CD4-positive, alpha-beta T cell (primary cell): ENCODE measurements at places on chromosomes 11 and 22. TPM values are rescaled to one million over a fixed set of nuclear protein-coding genes. Genes with fewer than 3 reads are reported as not detected.

GRCh38 chr11:111411456-111411855, 32.4 kb upstream of the POU2AF1 start:
- peaks cover 19% of the 10 kb centered on the region for H3K4me1 ChIP-seq
- H3K36me3 ChIP-seq = no peaks in the 10 kb centered on the region
- DNase-seq = no peak
- H3K4me3 ChIP-seq = no peak overlapping the region
- H3K27ac ChIP-seq = no peak overlapping the region

DNA sequence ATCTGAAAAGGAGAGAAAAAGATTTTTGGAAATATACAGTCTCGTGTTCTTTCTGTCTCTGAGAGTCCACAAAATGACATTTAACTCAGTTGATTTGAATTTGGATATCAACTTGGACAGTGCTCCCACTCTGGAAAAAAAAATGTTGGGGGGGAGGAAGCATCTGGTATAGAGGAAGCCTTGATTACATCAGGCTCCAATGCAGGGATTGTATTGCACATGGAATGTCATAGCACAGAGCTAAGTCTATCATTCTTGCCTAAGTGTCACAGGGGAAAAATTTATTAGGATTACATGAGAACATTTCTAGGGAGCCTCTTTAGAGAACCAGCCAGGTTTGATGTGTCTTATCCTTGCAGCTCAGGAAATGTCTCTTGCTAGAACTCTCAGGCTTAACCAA, 23.0 kb downstream of the MS4A6A start:
- no peak for DNase-seq
- no peaks in the 10 kb centered on the region for H3K4me1 ChIP-seq
- H3K36me3 ChIP-seq = no peaks in the 10 kb centered on the region
- H3K27ac ChIP-seq = no peak overlapping the region
- no peak overlapping the region for H3K4me3 ChIP-seq
- H3K27me3 ChIP-seq = no peaks in the 10 kb centered on the region

SHISAL1 gene
- total RNA-seq = not detected

CRYBB3 gene
- total RNA-seq = not detected

DNA sequence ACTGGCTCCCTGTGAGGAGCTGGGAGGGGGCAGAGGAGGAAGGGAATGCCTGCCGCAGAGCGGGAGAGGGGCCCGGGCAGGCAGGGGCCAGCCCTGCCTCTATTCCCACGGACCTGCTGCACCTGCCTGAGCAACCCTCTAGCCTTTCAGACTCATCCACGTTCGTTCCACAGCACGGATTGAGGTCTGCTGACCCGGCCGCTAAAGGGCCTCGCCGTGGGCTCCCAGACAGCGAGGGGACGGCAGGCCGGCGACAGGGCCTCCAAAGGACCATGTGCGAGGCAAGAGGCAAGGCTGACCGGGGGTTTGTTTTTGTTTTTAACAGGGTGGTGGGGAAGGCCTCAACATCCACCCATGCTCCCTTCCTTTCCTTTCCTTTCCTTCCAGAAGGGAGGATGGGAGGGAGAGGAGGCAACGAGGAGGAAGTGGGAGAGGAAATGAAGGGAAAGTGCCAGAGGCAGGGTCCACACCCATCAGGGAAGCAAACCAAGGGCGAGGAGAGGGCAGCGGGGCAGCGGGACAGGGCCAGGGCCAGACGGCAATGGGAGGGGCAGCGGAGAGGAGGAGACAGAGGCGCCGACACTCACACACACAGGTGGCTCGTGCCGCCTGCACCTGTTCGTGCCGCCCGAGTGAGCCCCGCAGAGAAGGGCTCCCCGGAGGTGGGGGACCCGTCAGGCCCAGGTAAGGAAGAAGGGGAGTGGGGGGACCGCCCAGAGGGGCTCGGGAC, 7.5 kb downstream of the LRFN4 start:
- no peak overlapping the region for H3K4me3 ChIP-seq
- no peak for DNase-seq
- no peaks in the 10 kb centered on the region for H3K36me3 ChIP-seq
- peaks cover 8% of the 10 kb centered on the region for H3K4me1 ChIP-seq
- no peaks in the 10 kb centered on the region for H3K27me3 ChIP-seq

- no peaks in the 10 kb centered on the region for H3K27me3 ChIP-seq
- no peaks in the 10 kb centered on the region for H3K4me1 ChIP-seq
- no peak overlapping the region for H3K4me3 ChIP-seq
- peaks cover 54% of the 10 kb centered on the region for H3K36me3 ChIP-seq
- DNase-seq = no peak
Measured at GRCh38 chr22:29690476-29690875, 29.3 kb upstream of the CABP7 start.

DNA sequence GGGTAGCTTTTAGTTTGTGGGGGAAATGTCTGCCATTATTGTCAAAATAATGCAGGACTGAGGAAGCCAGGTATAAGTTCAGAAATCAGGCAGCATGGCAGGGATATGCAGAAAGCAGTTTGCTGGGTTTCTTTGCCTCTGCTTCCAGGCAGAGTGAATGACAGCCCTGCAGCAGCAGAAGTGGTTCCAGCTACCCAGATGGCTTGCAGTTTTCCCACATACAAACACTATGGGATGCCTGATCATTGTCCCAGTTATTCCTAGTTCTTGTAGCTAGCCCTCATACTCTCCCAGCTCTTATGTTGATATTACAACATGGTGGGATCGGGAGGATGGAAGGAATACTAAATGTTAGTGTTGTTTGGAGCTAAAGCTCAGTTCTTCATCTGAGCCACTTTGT, 2.8 kb upstream of the DIXDC1 start:
- no peaks in the 10 kb centered on the region for H3K36me3 ChIP-seq
- peaks cover 34% of the 10 kb centered on the region for H3K4me1 ChIP-seq
- H3K27ac ChIP-seq = no peak overlapping the region
- DNase-seq = no peak

DNA sequence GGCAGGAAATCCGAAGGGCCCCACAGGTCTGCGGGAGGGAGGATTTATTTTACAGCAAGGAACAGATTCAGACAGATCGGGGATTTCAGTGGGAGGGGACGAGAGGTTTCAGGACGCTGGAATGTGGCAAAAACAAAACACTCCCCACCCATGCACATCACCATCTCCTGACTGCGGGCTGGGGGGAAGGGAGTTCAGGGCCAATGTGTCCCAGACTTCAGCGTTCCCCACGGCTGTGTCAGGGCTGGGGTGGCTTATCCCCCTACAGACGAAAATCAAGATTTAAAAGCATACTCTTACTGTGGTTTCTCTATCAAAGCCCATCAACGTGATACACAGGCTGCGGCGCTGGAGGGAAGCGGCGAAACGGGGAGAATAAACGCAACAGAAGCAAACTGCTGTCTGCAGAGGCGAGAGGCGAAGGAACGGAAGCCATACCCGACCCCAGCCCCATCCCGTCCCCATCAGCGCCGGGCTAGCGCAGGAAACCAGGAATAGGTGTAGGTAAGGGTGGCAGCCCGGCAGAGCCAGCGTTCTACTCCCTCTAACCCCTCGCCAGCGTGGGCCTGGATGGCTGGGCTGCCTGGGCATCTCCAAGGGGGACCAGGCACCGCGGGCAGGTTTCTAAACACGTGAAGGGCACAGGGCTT, 2.7 kb downstream of the TENM4 start:
- no peak overlapping the region for H3K4me3 ChIP-seq
- peaks cover 76% of the 10 kb centered on the region for H3K27me3 ChIP-seq
- no peak for DNase-seq
- H3K4me1 ChIP-seq = peaks cover 5% of the 10 kb centered on the region

GAB4 gene
- not detected for total RNA-seq

DNA sequence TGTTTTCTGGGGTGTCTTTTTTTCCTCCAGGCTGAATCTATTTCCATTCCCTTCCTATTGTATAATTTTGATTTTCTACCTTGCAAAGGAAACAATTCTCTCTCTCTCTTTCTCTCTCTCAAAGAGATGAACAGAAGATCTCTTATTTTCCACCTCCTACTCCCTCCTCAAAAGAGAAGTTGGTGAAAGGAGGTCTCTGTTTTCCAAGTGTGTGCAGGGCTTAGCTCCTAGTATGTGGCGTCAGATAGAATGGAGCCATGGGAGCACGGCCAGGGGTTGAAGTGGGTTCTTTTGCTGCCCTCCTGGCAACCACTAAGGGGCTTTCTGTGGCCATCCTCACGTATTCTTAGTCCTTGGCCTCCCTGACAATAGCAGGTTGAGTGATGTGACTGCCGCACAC, 480 bp downstream of the TRIM34 start:
- peaks cover 27% of the 10 kb centered on the region for H3K4me1 ChIP-seq
- no peaks in the 10 kb centered on the region for H3K36me3 ChIP-seq
- peak; percentile 10 for DNase-seq
- H3K27ac ChIP-seq = peak overlapping the region; percentile 43
- peak overlapping the region; percentile 63 for H3K4me3 ChIP-seq
- H3K27me3 ChIP-seq = no peaks in the 10 kb centered on the region

- DNase-seq = no peak
- no peaks in the 10 kb centered on the region for H3K36me3 ChIP-seq
- no peak overlapping the region for H3K27ac ChIP-seq
- no peaks in the 10 kb centered on the region for H3K27me3 ChIP-seq
Measured at GRCh38 chr11:12534549-12534948, 139.7 kb upstream of the TEAD1 start.

DNA sequence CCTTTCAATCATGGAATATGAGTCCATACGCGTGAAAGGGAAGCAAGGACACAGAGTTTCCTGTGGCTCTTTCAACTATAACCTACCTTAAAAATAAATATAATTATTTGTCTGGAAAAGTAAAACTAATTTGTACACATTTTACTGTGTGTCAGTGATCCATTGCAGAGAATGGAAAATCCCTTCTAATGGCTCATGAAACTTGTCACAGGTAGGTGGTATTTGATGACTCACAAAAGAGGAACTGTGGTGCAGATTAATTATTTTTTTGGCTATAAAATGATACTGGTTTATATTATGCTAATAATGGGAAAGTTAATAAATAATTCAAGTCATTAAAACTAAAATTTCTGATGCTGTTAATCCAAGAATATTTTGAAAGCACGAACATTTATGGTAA, 792.2 kb downstream of the METTL15 start:
- no peaks in the 10 kb centered on the region for H3K36me3 ChIP-seq
- no peaks in the 10 kb centered on the region for H3K4me1 ChIP-seq
- H3K4me3 ChIP-seq = no peak overlapping the region
- no peak for DNase-seq
- no peak overlapping the region for H3K27ac ChIP-seq
- no peaks in the 10 kb centered on the region for H3K27me3 ChIP-seq

DNA sequence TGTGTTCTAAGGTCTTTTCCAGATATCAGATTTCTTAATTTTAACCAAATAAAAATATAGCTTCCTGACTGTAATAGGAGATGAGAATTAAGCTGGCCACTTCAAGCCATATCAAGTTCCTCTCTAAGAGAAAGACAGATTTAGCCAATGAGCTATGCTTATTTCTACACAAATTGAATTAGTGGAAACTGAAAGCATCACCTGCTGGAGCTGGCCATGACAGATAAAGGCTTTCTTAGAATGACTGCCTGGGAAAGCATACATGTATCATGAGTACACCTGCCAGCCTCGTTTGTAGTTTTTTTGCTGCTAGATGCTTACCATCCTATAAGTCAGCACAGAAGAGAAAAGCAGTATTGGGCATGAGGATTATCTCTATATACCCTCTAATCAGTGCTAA, 53.5 kb upstream of the DBX1 start:
- H3K4me3 ChIP-seq = no peak overlapping the region
- H3K4me1 ChIP-seq = no peaks in the 10 kb centered on the region
- H3K36me3 ChIP-seq = no peaks in the 10 kb centered on the region
- peaks cover 25% of the 10 kb centered on the region for H3K27me3 ChIP-seq

GRCh38 chr22:22201185-22201929, 43.2 kb upstream of the VPREB1 start:
- H3K27me3 ChIP-seq = peaks cover 10% of the 10 kb centered on the region
- no peak overlapping the region for H3K4me3 ChIP-seq
- H3K4me1 ChIP-seq = peaks cover 6% of the 10 kb centered on the region
- no peak overlapping the region for H3K27ac ChIP-seq
- no peaks in the 10 kb centered on the region for H3K36me3 ChIP-seq
- peak; percentile 36 for DNase-seq

GRCh38 chr22:46866591-46866990, 104.1 kb downstream of the TBC1D22A start:
- H3K27ac ChIP-seq = no peak overlapping the region
- H3K4me3 ChIP-seq = no peak overlapping the region
- no peaks in the 10 kb centered on the region for H3K4me1 ChIP-seq
- DNase-seq = no peak
- peaks cover 21% of the 10 kb centered on the region for H3K36me3 ChIP-seq

B3GAT1 gene
- 0.14 TPM for total RNA-seq

DNA sequence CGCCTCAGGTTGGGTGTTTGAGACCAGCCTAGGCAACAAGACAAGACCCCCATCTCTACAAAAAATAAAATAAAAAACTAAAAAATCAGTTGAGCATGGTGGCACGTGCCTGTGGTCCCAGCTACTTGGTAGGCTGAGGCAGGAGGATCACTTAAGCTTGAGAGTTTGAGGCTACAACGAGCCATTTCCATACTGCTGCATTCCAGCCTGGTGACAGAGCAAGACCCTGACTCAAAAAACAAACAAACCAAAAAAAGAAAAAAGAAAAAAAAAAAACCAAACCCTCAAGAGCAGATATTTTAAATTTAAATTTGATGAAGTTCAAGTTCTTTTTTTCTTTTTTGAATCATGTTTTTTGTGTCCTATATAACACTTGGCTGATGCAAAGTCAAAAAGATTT, 7.2 kb upstream of the CCDC83 start:
- no peak for DNase-seq
- H3K27me3 ChIP-seq = no peaks in the 10 kb centered on the region

ENTHD1 gene
- 0.47 TPM for total RNA-seq

- H3K4me1 ChIP-seq = peaks cover 16% of the 10 kb centered on the region
- no peak overlapping the region for H3K4me3 ChIP-seq
- no peaks in the 10 kb centered on the region for H3K27me3 ChIP-seq
Measured at GRCh38 chr22:49600468-49600867, 227.2 kb downstream of the BRD1 start.

GRCh38 chr11:64458997-64459396, 100.0 kb downstream of the RPS6KA4 start:
- peak; percentile 17 for DNase-seq
- no peaks in the 10 kb centered on the region for H3K36me3 ChIP-seq
- H3K4me3 ChIP-seq = no peak overlapping the region
- H3K4me1 ChIP-seq = no peaks in the 10 kb centered on the region
- no peak overlapping the region for H3K27ac ChIP-seq

UBQLNL gene
- total RNA-seq = 0.30 TPM

DNA sequence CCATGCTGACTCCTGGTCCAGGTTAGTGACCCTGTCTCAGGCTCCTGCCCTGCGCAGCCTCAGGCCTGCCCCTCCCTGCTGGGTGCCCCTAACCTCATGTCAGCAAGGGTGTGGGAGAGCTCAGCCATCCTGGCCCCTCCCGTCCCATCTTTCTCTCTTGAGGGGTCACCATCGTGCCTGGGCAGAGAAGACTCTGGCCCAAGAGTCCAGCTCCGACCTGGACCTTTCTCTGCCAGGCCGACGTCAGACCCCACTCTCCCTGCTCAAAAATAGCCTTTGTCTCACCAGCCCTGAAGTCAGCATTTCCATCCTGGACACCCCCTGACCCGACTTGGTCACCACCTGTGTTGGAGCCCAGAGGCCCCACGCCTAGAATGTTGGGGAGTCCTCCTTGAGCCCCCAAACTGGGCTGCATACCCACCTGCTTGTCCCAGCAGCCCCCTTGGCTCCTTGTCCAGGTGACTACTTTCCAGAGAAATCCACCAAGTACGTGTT, 4.9 kb downstream of the SCGB1C1 start:
- H3K27ac ChIP-seq = no peak overlapping the region
- H3K36me3 ChIP-seq = peaks cover 11% of the 10 kb centered on the region
- peaks cover 13% of the 10 kb centered on the region for H3K4me1 ChIP-seq
- H3K27me3 ChIP-seq = no peaks in the 10 kb centered on the region
- no peak overlapping the region for H3K4me3 ChIP-seq
- DNase-seq = no peak

- H3K4me1 ChIP-seq = no peaks in the 10 kb centered on the region
- H3K27ac ChIP-seq = no peak overlapping the region
- DNase-seq = no peak
- no peaks in the 10 kb centered on the region for H3K36me3 ChIP-seq
- no peak overlapping the region for H3K4me3 ChIP-seq
Measured at GRCh38 chr11:109016724-109017123, 351.9 kb downstream of the DDX10 start.
